ENCODE measurements at places on chromosomes 12 and 14.

DNA sequence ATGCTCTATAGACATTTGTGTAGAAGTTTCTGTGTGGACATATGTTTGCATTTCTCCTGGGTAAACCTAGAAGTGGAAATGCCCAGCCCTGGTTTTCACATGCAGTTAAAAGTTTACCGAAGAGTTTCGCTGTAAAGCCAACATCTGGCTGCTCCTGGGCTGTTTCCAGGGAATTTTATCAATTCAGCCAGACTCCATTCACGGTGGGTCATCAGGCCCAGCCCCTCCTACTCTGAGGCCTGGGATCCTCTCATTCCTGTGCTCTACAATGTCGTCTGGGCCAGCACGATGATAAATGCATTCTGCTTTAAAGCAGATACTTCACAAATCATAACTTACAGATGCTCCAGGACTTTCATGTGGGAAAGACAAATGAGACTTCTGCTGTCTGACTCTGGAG lies 7.1 kb downstream of the NUAK1 start:
- no peak for DNase-seq

GRCh38 chr12:29639893-29640495 lies 142.5 kb upstream of the OVCH1 start:
- DNase-seq: no peak

DNA sequence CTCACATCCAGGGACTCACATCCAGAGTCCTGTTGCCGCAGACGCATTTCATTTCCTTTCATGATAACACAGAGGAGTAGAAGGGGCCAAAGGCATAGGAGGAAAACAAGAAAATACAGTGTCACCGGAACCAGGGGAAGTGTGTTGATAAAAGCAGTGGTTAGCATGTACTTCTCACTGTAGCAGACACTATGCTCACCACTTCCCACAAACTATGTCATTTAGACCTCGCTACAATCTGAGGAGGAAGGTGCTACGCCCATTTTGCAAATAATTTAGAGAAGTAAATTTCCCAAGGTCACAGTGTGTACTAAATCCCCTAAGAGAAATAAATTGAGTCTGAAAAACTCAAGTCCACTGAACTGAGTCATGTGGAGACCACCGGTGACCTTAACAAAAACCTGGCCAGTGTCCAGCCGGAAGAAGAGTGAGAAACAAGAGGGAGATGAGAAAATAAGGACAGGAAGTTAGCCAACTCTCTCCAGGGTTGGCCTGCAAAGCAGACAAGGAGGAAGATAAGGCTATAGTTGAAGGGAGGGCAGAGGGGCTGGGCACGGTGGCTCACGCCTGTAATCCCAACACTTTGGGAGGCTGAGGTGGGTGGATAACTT lies 25.8 kb upstream of the TMCC3 start:
- DNase-seq: peak; percentile 36

- peak; percentile 32 for DNase-seq
These were observed at the start of gene GPR84 for GRCh38 chr12:54364413-54364812. GPR84 (minus strand) TSS chr12:54364486; CDS start chr12:54363851, 635 bp downstream.

- DNase-seq: no peak
These were observed 85.0 kb downstream of the AKAP6 start for GRCh38 chr14:32413967-32414640.

DNA sequence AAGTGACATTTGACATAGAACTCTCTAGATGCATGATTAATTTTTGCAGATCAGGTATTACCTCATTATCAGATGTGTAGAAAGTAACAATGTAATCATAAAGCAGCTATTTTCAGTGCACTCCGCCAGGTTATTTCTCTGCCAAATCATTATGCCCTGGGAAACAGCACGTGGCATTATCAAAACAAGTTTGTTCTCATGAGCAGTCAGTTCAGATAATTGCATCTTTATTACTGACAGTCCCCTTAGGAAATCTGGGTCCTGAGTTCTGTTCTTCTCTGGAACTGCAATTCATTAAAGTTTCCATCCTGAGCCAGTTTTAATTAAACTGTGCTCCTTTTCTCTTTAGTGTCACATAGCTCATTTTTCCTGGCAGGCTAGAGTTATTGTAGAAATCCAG lies 94.7 kb upstream of the KRR1 start:
- DNase-seq: no peak

DNA sequence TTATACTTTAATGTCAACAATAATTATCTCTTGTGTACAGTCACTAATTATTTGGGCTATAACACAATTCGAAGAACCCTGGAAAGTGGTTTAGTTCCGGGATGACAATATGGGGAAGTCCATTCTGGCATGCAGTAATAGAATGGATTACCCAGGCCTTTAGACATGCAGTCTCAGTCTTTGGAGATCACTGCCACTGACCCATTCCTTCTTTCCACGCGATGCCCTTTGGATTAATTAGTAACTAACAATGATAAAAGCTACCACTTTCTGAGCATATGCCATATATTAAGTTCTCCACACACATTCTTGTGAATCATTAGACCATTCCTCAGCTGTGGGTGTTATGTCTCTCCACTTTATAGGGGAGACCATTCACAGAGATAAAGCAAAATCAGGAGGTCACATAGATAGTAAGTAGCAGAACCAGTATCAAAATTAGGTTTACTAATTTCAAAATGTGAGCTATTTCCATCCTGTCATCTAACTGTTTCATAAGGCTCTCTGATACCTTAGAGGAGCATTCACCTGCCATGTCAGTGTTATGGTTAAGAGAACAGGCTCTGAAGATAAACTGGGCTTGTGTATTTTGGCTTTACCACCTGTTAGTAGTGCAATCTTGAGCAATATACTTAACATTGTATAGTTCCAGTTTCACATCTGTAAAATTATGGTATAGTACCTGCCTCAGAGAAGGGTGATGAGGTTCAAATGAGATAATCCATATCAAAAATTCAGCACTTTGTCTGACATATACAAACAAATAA lies 27.2 kb upstream of the KCNJ8 start:
- no peak for DNase-seq

GRCh38 chr12:77782034-77782433 lies 48.7 kb upstream of the NAV3 start:
- no peak for DNase-seq

DNA sequence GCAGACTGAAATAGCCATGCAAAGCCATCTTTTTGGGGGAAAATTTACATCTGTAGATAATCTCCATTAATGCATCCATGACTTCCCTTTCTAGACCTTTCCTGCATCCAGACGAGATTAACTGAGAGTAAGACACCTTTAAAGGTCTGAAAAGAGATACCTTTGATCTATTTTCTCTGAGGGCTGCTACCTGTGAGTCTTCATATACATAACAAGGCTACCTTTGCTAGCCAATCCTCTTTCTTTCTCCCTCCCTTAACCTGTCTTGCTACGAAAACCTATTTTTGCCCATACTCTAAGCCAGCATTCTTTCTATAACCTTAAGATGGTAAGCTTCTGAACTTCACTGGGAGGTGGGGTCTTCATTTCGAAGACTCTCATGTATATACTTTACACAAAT lies 908.5 kb upstream of the FBXO33 start:
- DNase-seq: no peak

- DNase-seq: no peak
These were observed 157.4 kb upstream of the FOXN3 start for GRCh38 chr14:89574420-89574819.

Data from CD4-positive, alpha-beta T cell treated with Interleukin-2 at 100 ng/mL for 4 hours (primary cell).